ENCODE measurements at places on chromosomes 4 and X.

- no peak for DNase-seq
Observed at GRCh38 chrX:113124693-113125092, 284.1 kb upstream of the AMOT start.

- no peak for DNase-seq
Observed at GRCh38 chr4:176139518-176139917, 55.9 kb downstream of the SPATA4 start.

GRCh38 chr4:78551420-78552351 lies at the start of gene ANXA3:
Gene ANXA3, plus strand, starts transcription at chr4:78551770. Its CDS starts 2,704 bp downstream, at chr4:78554474.
- no peak for DNase-seq

DNA sequence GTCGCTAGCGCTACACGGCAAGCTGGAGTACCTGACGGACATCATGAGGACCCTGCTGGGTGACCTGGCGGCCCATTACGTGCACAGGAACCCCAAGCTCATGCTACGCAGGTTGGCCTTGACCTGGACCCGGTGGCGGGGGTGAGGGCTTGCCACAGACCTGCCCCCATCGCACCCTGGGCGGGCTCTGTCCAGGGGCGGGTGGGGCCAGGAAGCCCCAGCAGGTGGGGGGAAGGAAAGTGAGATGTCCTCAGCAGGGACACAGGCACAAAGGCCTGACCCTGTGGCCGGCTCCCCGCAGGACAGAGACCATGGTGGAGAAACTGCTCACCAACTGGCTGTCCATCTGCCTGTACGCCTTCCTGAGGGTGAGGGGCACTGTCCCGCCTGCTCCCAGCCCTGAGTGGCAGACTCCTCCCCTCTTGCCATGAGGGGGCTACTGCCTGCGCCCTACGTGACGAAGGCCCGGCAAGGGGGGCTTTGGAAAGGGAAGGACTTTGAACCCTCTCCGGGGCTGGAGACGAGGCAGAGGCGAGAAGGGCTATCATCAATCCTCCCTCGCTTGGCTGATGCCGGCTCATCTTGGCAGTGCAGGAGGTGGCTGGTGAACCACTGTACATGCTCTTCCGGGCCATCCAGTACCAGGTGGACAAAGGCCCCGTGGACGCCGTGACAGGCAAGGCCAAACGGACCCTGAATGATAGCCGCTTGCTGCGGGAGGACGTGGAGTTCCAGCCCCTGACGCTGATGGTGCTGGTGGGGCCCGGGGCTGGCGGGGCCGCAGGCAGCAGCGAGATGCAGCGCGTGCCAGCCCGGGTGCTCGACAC lies 5.3 kb upstream of the SRPK3 start:
- DNase-seq: no peak

DNA sequence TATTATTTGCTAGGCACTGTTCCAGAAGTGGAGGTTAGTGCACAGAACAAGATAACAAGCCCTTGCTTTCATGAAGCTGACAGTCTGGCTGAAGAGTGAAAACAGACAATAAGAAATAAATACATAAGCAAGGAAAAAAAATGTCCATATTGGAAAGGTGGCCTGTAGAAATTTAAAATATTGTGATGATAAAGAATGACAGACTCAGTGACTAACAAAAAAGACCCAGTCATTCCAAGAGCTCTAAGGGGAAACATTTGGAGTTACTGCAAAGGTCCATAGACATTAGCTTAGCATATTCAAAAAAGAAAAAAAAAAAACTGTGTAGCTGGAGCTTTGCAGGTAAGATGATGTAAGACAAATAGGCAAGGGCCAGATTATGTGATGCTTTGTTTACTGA lies 1.0 kb upstream of the ANTXR2 start:
- DNase-seq: no peak

Data from stimulated activated CD8-positive, alpha-beta memory T cell treated with anti-CD3 and anti-CD28 coated beads, Interleukin-4, amount 100 ng/mL, for 4 hours (primary cell).